Hematopoietic multipotent progenitor cell treated with erythropoietin and hydrocortisone succinate and interleukin-3 and kit ligand, for 4 days (in vitro differentiated cells): ENCODE measurements at places on chromosomes 2 and 18.
A peak's percentile ranks its signal among the peaks of the same experiment; 100 is the strongest.

GRCh38 chr2:238894950-238895298, 47.0 kb downstream of the TWIST2 start:
- no peak for DNase-seq

DNA sequence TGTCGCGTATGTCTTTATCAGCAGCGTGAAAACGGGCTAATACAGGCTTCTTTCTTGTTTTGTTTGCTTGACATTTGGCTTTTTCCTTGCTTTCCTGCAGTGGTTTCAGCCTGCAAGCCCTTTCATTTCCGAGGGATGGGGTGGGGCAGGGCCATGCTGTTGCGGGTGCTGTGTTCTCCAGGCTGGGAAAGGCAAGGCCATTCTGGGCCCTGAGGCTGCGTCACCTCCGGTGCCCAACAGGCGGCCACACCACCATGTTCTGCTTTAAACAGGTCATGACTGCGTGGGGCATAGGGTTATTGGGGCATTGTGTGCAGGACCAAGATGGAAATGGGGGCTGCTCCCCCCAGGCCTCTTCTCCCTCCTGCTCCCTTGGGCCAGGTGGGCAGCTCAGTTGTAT, 38.6 kb upstream of the PLB1 start:
- DNase-seq: no peak

GRCh38 chr2:6941299-6942046, 24.3 kb downstream of the RNF144A start:
- no peak for DNase-seq

GRCh38 chr18:63319383-63320122, at the start of gene BCL2:
TSS of gene BCL2 (minus strand) at chr18:63319769.
- DNase-seq: peak; percentile 73

- DNase-seq: no peak
Observed at GRCh38 chr2:39640107-39640506, 25.6 kb upstream of the TMEM178A start.

DNA sequence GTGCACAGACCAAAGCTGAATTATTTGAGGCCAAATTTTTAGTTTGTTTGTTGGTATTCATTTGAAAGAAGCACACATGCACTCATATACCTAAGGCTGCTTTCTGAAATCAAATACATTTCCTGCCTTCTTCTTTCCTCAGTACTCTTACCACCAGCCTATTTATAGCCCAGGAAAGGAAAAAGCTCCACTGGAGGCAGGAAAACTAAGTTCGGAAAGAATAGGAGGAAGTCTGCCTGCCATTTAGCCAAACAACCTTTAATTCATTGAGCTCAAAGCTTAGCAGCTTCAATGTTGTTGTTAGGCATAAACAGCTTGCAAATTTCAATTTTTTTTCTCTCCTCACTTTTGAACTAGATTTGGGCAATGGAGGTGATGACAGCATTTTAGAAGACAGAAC, 40.4 kb upstream of the RASGRP3 start:
- DNase-seq: no peak

GRCh38 chr2:138618971-138619370, 117.4 kb downstream of the SPOPL start:
- no peak for DNase-seq

DNA sequence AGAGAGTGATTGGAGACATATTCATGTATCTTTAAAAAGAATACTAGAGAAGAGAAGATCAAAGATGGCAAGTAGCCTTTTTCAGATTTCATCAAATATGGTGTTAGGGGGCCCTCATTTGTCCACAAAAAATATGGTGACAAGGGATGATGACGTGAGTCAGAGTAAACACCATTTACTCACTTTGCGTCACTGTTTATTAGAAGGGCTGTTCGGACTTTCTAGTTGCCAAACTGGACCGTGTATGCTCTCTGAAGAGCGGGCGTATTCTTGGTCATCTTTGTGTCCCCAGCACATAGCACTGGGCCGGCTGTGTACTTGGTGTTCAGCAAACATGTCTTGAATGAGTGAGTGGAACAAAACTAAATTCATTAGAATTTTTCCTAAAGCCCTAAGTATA, 37.5 kb downstream of the TTC39C start:
- no peak for DNase-seq

DNA sequence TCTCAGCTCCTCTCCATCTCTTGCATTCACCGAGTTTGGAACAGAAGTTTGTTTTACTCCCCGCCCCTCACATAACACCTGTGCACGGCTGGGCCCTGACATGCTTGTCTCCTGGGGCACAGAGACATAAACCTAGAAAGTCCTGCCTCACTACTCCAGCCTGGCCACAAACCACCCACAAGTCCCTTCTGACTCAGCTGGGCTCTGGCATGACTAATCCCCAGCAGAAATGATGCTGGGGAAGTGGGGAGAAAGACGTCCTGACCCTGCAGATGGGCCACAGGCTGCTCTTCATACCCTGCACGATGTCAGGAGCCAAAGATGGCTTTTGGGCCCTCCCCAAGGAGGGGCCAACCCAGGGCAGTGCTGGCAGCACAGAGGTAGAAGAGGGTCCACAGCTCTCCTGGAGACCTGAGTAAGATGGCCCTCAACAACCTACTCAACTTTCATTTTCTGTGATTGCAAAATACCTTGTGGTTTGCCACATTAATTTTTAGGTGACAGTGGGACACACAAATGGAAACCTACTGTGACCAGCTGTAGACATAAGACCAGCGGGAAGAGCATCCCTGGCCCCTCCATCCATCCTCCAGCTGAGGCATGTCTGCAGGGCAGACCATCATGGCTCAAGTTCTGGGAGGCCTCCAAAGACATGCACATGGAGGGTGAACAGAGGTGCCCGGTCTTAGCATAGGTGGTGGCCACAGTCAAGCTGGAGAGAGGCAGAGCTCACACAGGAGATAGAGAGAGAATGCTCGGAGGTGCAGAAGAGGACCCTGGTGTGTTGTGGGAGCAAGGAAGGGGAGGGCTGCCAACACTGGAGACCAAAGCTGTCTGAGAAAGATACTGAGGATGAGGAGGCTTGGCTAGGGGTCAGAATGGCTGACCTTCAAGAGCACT, 40.0 kb downstream of the DNMT3A start:
- DNase-seq: peak; percentile 74

GRCh38 chr2:233430081-233430480, 75.8 kb downstream of the DGKD start:
- no peak for DNase-seq

GRCh38 chr18:44744161-44745121, 63.8 kb downstream of the SETBP1 start:
- DNase-seq: no peak

DNA sequence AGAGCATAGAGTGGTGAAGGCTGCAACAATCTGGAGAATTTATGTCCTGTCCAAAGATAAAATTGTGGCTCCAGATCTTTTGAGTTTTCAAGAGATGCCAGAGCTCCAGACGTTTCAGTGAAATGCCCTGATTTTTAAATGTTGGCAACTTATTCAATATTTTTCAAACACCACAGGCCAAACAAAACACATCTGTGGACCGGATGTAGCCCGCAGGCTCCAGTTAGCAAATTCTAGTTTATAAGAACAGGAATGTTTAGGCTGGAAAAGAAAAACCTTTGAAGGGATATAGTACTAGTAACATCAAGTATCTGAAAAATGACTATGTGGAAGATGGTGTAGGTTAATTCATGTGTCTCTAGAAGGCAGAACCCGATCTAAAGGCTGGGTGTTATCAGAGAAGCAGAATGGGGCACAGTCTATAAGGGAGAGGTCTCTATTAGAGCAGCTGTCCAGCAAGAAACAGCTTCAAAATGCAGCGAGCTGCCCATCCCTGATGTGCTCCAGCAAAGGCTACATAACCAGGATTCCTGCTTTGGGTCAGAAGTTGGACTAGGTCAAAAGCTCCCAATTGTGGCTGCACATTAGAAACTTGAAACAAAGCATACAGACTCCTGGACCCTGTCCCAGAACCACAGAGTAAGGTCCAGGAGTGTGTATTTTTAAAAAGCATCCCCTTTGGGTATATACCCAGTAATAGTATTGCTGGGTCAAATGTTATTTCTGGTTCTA, 105.9 kb downstream of the ANKRD44 start:
- no peak for DNase-seq

- no peak for DNase-seq
Observed at GRCh38 chr2:128374001-128374710, 55.5 kb upstream of the HS6ST1 start.

GRCh38 chr18:56945171-56946083, 201.5 kb upstream of the BOD1L2 start:
- DNase-seq: no peak

DNA sequence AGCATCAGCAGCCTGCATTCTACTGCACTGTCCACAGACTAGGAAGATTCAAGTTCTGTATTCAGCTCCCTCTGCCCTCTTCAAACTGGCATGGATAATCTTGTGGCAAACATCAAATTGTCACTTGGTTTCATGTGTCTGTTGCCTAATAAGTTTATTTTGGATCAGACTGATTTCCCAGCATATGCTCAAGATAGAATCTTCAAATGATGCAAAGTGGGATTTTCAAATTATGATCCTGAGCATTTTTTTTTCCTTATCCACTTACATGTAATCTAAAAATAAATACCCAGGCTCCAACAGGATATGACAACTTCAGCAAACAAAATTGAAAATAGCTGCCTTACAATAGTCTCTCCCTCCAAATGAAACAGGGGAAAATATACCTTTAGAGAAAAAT, 160.9 kb upstream of the VRK2 start:
- no peak for DNase-seq

DNA sequence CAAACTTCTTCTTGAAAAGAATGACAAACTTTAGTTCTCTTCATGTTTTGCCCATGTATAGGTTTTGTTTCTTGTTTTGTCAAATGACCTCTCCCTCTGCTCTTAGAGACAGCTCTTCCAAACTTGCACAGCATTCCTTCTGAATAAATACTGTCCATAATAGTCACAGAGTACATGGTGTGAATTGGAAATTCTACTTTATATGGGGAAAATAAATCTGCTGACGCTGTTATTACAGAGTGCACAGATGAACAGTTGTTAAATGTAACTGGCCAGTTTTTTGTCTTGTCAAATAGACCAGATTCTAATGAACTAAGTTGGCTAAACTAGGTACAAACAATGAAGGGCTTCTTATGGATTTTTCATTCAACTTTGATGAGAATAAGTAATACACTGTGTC, 115.8 kb upstream of the DTNA start:
- no peak for DNase-seq

DNA sequence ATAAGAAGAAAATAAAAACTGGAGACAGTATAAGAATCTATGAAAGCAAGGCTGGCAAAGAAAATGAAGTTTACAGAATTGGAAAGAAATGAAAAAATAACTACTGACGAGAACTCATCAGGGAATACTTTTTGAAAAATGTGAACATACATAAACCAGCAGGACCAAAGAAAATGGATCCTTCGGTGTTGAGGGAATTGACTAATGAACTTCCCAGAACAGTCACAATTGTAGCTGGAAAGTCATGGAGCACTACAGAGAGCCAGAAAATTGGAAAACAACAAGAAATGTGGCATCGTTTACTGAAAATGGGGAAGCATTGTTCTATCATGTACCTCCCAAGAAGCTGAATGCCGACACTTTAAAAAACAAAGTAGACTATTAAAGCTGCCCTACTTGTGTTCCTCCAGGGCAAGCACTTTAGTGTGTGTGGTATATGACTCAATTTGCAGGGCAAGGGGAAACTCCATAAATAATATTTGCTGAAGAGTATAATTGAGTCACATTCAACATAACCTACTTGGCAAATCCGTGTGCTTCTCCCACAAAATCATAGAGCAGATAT, 1221.6 kb upstream of the NRXN1 start:
- DNase-seq: no peak

GRCh38 chr18:21550510-21550970, 50.0 kb downstream of the ESCO1 start:
- DNase-seq: no peak

DNA sequence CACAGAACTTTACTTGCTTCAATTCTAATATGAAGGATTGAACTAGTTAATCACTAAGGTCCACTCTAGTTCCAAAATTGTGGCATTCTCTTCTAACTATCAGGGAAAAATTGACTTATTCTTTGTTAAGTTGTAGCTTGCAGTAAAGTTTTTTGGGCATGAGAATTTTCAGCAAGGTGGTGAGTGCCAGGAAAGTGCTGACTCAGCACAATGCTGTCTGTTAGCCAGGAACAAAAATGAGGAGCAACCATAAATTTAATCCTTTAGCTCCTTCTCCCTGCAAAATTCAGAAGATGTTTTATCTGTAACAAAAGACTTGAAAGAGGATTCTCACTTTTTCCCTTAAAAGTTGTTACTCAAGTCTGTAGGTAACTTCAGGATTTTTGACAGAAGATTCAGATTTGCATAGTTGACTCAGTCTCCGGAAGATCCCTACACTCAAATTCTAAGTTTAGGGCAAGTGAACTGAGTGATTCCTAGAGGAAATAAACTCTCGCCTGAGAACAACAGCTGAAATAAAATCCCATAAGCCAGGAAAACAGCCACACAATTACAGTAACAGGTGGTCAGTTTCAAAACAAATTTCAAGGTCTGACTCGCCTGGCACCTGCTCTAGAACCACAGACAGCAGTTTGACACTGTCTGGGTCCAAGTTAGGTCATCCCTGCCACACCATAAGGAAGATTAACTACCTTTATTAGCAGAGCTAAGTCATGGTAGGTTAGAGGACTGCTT, 20.2 kb upstream of the DARS1 start:
- DNase-seq: no peak

DNA sequence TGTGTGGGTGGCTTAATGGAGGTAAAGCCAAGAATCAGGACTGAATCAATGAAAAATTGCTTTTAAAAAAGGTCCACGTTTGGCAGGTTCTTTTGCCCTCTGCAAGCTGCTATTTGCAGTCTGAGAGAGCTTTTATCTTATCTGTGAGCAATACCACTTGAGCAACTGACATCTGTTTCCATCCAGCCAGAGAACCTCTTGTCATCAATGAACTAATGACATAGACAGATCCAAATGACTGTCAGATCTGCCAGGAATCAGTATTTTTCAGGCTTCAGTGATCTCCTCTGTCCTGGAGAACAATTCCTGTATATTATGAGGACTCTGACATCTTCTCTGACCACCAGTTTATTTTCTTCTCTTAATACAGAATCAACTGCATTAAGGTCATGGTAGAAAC, 608.1 kb downstream of the LRP1B start:
- DNase-seq: peak; percentile 15

DNA sequence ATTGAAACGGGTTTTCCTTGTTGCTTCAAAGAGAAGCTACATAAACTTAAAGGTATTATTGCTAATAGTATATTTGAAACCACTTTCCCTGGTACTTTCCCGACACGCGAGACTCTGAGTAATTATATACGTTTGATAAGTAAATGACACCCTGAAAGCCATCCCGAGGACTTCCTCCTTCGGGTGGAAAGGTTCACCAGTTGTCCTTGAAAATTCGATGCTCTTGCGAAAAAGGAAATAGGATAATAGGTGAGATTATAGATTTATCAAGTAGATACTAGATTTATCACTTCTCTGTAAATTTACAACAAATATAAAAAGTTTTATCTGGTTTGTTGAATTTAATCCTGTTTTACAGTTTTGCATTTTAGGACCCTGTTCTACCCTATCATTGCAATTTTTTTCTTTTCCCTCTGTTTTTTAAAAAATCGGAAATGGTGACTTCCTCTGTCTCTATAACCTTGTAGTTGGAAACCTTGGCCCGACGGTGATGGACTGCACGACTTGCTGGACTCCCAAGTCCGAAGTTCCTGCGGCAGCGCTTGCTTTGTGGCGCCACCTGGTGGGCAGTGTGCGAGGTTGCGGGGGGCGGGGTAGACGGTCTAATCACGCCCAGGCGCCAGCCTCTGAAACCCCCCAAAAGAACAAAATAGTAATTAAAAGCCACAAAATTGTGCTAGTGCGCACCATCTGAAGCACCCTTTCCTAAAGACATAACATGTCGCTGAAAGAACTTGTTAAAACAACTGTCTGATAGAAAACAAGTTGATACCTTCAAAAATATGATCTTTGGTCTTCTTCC, 972 bp upstream of the DLX2 start:
- DNase-seq: peak; percentile 87
